ENCODE measurements at places on chromosomes 12 and 14.

GRCh38 chr12:27083861-27084394 lies 1.6 kb upstream of the C12orf71 start:
- DNase-seq = no peak

DNA sequence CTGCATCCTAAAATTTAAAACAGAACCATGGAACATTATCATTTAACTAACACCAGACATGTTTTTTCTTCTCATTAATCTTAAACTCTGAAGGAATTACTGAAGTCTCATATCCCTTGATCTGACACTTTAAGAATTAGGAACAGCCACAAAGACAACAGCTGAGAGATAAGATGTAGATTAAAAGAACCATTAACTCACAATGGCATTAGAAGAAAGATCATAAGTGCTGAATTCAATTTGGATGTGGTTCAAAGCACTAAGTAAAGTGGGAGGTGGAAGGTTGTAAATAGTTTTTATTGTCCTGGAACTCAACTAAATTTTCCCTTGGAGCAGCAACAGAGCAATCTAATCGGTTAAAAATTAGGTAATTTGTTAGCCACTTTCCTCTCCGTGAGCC lies 199.0 kb upstream of the ATP2B1 start:
- DNase-seq = no peak

- no peak for DNase-seq
Observed at GRCh38 chr12:52525661-52526499, 5.7 kb upstream of the KRT5 start.

GRCh38 chr12:11307143-11307542 lies 3.1 kb downstream of the PRB4 start:
- DNase-seq = no peak

DNA sequence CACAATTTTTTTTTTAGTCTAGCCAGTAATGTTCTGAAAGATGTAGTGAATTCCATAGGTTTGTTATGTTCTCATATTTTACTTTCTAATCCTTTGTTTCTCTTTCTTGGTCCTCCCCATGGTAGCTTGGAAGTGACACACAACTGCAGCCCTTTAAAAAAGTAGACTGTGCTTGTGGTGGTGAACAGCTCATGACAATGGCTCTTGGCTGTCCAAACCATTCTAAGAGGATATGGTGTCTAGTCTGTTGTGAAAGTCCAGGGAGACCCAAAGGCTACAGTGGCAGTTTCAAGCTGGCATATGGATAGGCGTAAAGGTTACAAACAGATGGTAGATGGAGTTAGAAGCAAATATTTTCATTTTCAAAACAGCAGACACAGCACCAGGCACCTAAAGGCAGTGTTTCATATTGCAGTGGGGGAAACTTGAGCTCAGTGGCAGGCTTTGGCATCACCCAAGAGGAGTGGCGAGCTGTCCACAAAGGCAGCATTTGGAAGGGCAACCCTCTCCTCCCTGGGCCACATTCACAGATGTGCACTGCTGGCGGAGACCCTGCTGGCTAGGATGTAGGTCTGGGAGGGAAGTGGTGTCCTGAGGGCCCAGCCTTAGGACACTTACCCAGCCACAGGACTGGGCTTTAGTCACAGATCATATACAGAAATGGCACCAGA lies 102.1 kb downstream of the DYRK2 start:
- DNase-seq = no peak

- no peak for DNase-seq
Observed at GRCh38 chr14:24775950-24776349, 142.0 kb upstream of the GZMB start.

DNA sequence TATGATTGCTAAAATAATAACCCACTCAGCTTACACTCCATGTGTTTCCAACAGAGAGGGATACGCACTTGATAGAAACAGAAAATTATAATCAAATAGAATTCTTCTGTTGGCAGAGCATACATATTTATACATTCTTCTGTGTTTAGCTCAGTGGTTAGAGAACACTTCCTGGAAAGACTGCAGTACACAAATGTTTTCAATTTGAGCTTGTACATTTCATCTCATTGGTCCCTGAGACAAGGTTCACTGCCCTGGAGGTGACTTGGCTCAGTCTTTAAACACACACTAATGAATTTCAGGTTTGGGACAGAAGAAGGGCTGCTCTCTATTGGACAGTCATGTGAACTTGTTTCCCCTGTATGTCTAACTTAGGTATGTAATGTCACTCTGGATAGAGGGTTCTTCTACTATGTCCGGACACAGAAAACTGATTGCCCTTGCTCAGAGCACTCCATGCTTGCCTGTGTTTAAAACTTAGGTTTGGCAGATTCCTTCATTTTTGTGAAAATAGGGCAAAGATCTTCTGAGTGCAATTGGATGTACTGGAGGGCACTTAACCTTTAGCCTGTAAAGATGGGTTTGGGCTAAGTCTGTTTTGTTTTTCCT lies 22.9 kb downstream of the PROX2 start:
- no peak for DNase-seq

GRCh38 chr12:46777587-46777986 lies 48.2 kb downstream of the SLC38A4 start:
- DNase-seq = no peak

DNA sequence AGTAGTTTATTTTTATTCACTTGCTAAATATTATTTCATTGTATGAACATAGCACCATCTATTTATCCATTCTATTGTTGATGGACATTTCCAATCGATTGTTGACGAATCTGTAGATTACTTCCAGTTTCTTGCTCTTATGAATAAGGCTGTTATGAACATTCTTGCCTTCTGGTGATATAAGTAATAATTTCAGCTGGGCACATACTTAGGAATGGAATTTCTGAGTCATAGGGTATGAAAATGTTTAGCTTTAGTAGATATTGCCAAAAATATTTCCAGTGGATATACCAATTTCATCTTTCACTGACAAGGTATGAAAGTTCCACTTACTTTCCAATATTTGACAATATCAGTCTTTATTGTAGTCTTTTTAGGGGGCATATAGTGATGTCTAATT lies 468.5 kb downstream of the ETNK1 start:
- DNase-seq = no peak

- DNase-seq = no peak
Observed at GRCh38 chr14:105933238-105933637, 406.9 kb downstream of the TMEM121 start.

- DNase-seq = no peak
Observed at GRCh38 chr12:53744751-53745150, 7.0 kb downstream of the CISTR start.

GRCh38 chr12:27936196-27936595 lies 36.3 kb downstream of the PTHLH start:
- no peak for DNase-seq

DNA sequence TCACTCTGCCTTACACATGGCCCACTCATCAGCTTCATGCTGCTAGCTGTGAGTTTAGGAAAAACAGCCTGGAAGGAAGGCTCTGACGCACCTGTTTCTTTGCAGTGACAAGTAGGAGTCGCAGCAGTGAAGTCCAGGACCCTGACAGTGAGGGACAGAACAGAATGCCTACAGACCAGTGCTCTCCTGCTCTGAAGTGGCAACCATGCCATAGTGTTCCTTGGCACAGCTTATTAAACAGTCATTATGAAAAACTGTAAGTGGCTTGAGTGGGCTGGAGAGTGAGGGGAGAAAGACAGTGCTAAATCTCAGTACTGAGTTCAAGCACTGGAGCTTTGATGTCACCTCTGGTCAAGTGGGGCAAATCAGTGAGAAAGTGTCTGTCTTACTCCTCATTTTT lies 61.7 kb downstream of the MYRFL start:
- no peak for DNase-seq

DNA sequence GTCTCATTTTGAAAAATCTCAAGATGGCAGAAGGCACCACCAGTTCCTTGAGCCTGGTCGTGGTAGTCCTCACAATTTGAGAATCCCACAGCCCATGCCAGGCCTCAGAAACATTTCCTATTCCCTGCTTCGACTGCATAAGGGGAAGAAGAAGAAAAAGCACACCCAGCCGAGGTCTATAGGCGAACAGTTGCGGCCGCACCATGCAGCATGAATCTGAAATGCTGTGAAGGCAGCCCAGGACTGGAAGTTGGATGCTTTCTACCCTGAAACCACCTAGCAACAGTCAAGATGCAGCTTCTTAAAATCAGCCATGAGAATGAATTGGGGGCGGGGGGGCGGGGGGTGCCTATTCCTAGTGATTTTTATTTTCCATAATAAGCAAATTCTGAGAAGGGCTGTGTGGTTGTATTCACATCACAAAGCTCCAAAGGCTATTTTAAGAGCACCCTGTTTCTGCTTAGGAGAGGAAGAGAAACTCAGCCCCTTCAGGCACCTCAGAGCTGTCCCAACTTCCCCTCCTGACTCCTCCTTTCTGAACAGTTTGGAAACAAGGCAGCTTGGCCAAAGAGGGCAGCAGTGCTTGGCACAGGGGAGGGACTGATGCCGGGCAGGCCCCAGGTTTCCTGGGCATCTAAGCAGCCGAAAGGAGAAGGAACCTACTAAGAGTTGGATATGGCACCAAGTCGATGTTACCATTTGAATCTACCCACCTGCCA lies 172.5 kb upstream of the FOXN3 start:
- peak; percentile 96 for DNase-seq

GRCh38 chr12:93922583-93923006 lies 225.8 kb upstream of the PLXNC1 start:
- no peak for DNase-seq

DNA sequence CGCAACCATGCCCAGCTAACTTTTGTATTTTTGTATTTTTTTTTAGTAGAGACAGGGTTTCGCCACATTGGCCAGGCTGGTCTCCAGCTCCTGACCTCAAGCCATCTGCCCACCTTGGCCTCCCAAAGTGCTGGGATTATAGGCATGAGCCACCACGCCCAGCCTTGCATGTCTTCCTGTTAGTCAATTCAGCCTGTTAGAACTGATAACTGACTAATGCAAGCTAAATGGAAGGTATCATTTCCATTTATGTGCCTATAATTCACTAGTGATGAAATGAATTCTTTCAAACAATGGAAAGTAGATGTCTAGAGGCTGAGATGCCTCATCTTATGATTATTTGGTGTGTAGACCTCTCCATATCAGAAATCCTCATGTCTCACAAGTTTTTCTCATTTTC lies 37.3 kb upstream of the DIP2B start:
- no peak for DNase-seq

- DNase-seq = no peak
Observed at GRCh38 chr12:19947344-19947743, 421.0 kb upstream of the PDE3A start.

GRCh38 chr12:88638966-88639760 lies 58.9 kb upstream of the KITLG start:
- peak; percentile 76 for DNase-seq

DNA sequence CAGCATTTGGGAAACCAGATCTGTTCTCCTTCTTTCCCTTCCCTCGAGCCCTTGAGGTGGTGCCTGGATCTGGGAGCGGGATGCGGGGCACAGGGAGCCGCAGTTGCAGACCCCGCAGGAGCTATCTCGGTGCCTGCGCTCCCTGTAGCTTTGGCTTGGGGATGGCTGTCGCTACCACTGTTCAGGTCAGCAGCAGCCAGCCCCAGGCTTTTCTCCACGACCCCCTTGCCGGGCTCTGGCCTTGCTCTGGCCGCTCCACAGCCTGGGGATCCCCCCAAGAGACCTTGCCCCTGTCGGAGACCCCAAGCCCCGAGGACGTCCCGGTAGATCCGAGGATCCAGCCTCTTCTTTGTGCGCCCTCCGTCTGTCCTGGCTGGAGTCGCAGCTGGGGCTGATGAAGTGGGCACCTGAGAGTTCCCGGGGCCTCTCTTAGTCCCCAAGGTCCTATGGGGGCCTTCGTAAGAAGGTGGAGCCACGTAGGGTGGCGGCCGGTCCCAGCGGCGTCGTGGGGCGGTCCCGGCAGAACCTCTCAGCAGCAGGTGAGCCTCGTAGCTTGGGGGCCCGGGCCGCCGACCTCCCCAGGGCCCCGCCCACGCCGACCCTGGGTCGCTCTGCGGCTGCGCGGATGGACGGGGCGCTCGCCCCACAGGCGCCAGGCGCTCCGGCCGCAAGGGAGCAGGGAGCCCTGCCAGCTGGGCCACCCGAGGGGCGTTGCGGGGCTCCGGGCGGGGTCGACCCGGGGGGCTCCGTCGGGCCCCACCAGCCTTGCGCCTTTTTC lies 1.3 kb downstream of the DDN start:
- DNase-seq = no peak

DNA sequence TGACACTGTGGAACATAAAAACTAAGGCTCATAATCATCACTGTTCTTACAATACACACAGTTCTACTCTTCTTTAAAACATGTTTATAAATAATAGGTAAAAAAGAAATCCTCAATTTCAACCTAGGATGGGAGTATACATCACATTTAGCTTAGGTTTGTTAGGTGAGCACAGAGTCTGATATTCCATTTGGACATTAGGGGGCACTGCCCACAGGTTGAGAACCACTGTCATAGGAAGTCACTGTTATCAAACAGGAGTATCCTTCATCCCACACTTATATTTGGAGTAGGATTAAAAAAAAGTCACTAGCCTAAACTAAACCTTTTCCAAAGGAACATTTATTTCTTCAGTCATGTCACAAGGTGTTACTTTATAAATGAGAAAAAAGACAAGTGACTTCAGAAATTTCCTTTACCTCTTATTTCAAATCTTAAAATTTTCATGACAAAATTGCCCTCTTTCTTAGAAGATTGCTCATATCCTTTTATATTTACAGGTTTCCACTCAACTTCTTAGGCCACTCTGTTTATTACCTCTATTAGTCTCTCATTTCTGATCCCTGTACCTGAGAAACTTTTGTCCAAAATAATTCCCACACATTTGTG lies 240.6 kb downstream of the CPNE8 start:
- peak; percentile 7 for DNase-seq

DNA sequence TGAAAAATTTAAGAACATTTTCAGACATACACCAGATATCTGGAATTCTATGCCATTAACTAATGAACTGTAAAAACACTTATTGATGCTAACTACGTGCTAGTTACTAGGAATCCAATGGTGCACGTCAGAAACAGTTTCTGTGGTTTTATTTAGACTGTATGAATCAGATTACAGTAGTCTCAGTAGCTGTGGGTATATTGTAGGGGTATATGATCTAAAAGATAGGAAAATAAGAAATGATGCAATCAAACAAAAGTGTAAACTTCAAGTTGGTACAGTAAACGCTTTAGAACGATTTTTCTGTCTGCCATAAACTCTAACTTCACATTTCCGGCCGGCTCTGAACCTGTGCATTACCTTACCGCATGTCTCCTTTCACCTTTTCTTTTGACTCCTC lies 2.3 kb downstream of the ABCC9 start:
- DNase-seq = no peak

GRCh38 chr12:64418209-64418608 lies 14.0 kb downstream of the XPOT start:
- DNase-seq = no peak

- no peak for DNase-seq
Observed at GRCh38 chr12:13135371-13136178, 32.1 kb upstream of the GSG1 start.

All from MV-4-11 (cell line).